ENCODE measurements at places on chromosomes 5 and 9.

- ATAC-seq = no peak
These were observed 52.9 kb upstream of the CD180 start for GRCh38 chr5:67249590-67249895.

DNA sequence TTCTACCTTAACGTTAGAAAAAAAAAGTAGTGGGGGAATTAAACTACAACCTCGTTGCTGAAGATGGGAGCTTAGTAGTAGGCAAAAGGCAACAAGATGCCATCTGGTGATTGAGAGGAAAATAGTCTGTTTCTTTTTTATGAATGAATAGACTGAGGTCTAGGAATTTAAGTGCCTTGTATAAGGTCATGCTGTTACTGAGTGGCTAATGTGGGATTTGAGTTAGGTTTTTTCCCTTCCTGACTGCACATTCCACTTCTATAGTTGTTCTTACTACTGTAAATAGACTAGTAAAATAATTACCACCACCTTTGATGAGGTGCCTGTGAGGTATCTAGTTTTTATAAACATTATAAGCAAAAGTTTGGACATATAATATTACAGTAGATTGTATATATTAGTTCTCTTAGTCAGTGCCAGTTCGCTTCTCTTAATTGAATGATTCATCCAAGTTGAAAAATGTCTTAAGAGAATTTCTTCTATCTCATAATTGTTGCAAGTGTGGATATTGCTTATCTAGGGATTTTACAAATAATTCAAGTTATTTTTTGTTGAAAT, 19.1 kb downstream of the FSD1L start:
- ATAC-seq = no peak

DNA sequence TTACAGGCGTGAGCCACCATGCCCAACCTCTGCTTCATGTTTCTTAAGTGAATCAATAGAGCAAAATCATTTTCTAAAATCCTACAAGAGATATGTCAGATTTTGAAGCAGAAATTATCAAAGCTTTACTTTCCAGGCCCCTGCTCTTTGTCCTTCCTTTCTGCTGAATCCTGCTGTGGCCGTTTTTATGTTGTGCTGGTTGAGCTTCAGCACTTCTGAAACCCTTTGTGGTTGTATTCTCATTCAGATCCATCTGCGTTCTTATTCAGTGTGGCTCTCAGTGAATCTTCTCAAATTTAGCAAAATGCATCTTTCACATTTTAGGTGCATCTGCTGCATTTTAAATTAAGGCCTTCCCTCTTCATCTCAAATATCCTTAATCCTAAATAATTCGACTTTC, 26.0 kb downstream of the JMY start:
- no peak for ATAC-seq

DNA sequence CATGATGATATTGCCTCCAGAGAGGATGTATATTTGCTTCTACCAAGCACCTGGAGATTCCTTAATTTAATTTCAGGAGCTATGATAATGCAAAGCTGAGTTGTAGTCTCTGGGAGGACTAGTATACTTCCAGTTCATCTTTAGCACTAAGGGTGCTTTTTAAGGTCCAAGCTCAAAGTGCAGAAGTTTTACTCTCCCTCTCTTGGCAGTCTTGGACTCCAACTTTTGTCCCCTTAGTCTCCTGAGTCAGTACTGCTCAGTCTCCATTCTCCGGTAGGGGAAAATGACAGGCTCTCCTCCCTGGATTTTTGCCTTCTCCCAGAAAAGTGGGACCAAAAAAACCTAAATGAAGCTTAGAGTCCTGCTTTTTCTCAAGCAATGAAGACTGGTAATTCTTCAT, 8.3 kb downstream of the SMIM3 start:
- no peak for ATAC-seq

GRCh38 chr5:66757219-66757833, 161.1 kb downstream of the MAST4 start:
- no peak for ATAC-seq

DNA sequence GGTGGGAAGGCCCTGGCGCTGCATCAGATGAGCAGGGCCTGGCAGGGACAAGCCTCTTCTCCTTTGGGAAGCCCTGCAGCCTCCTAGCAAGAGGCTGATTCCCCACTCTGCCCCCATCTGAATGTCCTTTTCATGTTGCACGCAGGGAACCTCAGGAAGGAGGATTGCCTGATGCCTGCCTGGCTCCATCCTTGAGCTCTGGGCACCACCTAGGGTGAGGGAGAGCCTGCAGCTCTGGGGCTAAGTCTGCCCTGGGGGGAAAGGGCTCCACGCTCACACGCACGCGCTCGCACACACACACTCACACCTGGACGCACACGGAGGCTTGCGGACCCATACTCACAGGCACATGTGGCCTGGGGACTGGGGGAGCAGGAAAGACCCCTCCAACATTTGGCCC, 86.6 kb downstream of the LMX1B start:
- ATAC-seq = no peak

GRCh38 chr9:74205056-74205455, 292.1 kb upstream of the RORB start:
- ATAC-seq = no peak
